Caco-2 (cell line): ENCODE measurements at places on chromosomes 2 and 18.

- DNase-seq, result no peak
These were observed 630 bp downstream of the PPM1G start for GRCh38 chr2:27408601-27409320.

DNA sequence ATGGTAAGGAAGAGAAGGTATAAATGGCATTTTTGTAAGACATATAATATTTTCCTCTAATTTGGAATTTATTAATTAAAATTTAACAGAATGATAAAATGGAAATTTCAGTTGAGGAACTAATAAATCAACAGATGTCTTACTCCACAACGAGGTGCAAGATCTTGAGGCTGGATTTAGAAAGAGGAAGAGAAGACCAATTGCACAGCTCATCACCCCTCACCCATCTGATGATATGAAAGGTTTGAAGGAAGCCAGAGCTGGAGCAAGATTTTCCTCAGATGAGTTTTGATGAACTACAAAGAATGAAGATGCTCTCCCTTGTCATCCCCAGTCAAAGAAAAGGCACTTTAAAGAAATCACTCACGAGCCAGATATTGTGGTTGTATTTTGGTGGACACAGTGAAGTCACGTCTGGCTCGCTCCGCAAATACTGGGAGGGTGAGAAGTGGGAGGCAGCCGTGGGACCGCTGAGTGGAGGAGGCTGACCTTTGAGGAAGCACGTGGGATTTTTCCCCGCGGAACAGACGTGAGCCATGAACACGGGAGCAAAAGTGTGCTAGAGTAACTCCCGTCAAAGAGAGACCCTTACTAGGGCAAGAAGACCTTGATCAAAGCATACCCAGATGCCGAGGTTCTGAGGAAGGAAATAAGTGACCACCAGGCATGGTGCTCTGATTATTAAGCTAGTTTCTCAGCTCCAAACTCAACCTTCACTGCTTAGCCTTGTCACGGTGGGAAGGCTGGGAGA is 511.4 kb downstream of the RNF144A start:
- DNase-seq, result no peak

DNA sequence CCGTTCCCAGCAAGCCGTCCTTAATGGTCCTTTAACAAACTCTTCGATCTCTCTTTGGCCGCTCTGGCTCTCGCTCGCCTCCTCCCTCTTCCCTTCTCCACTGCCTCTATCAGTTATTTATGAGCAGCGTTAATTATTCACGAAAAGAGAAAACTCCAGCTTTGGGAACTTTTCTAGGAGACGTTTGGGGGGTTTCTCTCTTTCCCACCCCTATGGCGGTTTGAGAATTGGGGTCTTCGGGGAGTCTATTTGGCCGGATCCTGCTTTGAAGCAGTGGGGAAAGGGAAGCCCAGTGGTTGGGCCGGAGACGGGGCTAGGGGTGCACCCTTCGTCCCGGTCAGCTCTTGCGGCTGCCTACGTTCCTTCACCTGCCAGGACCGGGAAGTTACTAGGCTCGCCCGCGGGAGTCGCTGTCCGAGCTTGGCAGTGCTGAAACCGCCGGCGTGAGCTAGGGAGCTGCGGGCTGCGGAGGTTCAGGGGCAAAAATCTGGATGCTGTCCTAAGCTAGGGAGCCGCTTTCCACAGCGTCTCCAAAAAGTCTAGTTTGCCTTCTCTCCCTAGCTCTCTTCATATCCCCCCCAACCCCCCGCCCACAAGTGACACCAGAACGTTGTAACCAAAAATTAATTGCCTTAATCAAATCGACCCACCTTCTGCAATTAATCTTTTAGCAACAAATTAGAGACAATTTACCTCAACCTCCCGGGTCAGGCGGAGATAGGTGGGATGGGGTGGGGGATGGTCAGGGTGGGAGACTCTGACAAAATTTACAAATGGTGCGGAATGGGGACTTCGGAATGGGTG is 8.9 kb upstream of the SKOR2 start:
- DNase-seq, result no peak

GRCh38 chr2:106339132-106339531 is 129.1 kb downstream of the RGPD3 start:
- no peak for DNase-seq

DNA sequence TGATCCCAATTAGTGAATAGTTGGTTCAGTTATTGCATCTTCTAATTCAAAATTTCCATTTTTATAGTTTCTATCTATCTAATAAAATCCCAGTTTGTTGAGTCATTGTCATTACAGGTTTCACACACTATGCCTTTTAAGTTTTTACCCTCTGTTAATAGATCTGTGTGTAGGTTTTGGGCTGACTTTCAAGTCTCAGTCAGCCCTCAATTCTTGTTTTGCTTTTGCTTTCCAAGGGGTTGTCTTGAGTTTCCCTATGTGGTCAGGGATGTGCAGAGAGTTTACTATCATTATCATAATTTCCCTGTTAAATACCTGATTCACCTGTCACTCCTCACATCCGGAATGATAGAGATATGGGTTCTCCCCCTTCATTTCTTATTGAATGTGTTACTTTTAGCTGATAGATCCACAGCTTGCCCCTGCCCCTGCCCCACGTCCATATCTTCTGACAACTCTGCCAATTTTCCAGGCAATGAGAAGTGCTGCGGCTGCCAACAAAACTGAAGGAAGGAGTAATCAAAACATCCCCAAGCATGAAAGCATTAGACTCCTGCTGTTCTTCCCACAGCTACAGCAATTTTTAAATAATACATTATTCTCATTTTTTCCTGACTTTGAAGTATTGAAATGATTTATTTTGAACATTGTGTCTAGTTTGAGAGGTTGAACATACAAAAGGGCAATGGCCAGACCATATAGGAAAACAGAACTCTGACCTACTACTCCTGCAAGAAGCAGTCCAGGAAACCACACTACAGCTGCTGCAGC is 1064.8 kb downstream of the SUCLG1 start:
- DNase-seq, result no peak

GRCh38 chr2:128350736-128351135 is 32.1 kb upstream of the HS6ST1 start:
- DNase-seq, result no peak

DNA sequence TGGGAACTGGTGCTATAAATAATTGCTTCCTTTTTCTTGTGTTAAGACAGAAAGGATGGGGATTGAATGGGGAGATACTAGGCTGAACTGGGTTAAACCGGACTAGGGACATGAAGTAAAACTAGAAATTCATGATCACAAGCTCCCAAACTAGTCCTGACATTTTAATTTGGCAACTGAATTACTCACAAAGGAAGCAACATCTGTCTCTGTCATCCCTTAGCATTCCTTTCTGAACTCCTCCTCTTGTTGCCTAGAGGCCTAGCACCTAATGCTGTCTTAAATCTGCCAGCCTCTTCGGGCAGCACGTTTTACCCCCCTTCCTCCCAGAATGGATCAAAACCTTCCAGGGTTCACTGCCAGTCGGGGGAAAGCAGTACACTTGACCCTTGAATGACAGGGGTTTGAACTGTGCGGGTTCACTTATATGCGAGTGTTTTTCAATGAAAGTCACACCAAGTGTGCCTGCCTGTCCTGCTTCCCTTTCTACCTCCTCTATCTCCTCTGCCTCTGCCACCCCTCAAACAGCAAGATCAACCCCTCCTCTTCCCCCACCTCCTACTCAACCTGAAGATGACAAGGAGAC is 8.2 kb downstream of the KCTD1 start:
- no peak for DNase-seq
